ENCODE measurements at places on chromosomes 2 and 18.

DNA sequence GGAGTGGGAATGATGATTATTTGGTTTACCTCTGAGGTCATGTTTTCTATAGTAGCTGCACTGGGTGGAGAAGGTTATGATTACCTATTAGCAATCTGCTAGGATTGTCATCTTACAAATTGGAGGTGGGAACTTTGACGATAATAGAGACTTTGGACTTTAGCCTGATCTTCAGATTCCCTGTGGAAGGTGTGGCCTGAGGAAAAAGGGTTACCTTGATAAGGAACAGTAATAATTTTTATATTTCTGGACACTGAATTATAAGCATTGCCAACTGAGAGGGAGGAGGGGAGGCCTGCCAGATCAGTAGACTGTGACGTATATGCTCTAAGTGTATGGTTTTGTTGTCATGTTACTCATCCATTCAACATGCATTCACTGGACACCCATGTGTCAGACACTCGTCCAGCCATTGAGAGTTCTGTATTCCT, 183.4 kb upstream of the FOSL2 start:
- peak; percentile 56 for DNase-seq

GRCh38 chr18:47425365-47425764, 173.9 kb upstream of the SKOR2 start:
- no peak for DNase-seq

- DNase-seq, result peak; percentile 92
Measured at GRCh38 chr2:68121873-68122679, 35.6 kb upstream of the PNO1 start.

DNA sequence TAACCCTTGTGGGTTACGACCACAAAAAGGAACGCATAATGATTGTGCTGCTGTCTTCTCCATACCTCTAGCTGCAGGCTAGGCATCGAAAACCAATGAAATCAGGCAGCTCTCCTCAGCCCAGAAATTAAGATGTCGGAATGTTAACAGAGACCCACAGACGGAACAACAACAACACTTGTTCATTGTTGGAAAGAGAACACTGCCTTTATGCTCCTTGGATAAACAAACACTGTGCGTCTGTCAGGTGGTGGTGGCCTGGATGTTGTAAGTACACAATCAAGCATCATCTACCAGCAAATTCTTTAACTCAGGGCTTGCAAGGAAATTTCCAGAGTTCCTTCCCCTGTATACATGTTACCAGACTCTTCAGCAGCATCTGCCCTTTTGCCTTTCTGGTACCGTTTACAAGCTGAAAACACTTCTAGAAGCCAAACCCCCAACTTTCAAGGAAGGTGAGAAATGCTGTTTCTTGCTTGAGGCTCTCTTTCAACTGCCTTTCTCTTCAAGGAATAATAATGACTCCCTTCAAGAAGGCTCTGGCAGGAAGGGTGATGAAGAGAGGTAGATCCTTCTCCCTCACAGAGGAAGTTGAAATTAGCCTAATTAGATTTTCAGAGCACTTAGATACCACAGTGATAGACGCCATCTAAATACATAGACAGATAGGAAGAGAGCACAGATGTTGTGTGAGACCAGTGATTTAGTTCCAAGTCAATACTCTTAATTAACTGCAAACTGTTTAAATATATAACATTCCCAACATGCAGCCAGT, 332.7 kb downstream of the ZNF521 start:
- DNase-seq, result no peak

- DNase-seq, result no peak
Measured at GRCh38 chr18:56468396-56468795, 170.0 kb downstream of the TXNL1 start.

DNA sequence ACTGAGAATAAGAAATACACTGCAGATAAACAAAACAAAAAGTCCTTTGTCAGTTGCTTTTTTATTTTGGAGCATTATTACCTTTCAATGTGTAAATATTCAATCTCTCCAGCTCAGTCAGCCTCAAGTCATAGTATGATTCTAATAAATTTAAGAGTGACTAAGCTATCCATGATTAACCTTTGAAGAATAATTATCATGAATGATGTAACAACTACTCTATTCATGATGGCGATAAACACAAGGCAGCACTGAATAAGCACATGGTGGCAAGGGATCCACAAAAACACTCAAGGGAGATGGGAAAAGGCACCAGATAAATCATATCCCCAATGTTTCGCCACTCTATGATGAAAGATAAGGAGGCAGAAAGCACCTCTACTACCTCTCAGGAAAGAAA, 67.0 kb downstream of the MAP4K3 start:
- DNase-seq, result peak; percentile 23

GRCh38 chr18:9081940-9082339, 20.6 kb upstream of the NDUFV2 start:
- no peak for DNase-seq

DNA sequence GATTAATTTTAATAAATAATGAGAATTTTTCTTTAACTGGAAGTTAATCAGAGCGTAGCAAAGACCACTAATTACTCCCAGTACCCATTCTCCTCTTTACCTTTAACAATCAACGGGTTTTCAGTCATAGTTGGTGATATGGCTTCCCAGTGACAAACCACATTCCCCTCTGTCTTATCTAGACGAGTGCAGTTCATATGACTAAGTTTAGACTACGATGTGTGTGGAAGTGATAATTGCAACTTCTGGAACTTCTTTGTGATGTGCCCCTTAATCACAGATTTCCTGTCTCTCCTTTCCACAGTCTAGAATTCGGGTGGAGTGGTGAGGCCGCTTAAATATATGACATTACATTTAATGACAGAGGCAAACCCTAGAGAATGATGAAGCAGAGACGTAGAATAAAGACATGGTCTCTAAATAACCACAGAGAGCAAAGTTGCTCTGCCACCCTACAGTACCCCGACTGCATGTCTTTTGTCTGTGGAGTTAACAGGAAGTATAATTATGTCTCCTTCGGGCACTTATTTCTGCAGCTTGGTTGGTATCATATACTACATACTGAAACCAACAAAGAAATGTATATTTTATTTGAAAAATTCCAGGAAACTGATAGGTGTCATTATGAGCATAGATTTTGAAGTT, 693.3 kb upstream of the CDH7 start:
- no peak for DNase-seq

DNA sequence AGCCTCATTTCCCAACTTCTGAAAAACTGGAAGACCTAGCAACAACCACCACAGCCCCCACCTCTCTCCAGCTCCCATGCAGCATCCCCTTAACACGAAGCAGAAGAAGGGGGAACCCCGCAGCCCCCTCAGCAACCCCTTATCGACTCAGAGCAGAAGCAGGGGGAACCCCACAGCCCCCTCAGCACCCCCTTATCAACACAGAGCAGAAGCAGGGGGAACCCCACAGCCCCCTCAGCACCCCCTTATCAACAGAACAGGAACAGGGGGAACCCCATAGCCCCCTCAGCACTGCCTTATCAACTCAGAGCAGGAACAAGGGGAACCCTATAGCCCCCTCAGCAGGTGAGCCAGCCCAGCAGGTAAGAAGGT, 6.7 kb downstream of the SLC66A2 start:
- DNase-seq, result no peak

GRCh38 chr18:24054130-24054529, 39.6 kb downstream of the TTC39C start:
- peak; percentile 10 for DNase-seq

DNA sequence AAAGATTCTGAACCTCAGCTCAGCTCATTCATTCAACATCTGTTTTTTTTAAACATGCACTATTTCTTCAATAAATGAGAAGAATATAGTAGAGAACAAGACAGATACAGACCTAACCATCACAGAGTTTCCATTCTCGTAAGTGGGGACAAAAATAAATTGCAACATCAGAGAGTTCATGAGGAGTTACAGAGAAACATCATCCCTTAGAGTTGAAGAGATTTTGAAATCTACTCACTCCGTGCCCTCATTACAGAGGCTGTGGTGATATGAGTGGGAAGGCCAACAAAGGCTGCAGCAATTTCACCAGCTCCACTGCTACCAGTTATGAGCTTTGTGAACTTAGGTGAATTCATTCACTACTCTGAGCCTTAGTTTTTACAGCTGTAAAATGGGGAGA, 399.3 kb downstream of the BCL11A start:
- DNase-seq, result no peak

DNA sequence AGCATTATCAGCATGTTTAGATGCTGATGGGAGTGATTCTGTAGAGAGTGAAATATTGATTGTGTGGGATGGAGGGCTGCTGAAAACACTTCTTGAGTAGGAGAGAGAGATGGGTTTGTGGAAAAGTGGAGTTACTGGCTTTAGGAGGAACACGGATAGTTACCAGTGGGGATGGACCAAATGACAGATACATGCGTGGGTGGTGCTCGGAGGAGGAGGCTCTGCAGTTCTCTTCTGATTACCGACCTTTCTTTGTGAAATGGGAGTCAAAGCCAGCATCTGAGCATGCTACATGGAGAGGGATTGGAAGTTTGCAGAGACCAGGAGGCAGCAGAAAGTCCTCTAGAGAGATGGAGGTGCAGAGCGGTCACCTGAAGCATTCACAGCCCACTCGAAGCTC, 26.3 kb downstream of the RNF144A start:
- DNase-seq, result no peak

DNA sequence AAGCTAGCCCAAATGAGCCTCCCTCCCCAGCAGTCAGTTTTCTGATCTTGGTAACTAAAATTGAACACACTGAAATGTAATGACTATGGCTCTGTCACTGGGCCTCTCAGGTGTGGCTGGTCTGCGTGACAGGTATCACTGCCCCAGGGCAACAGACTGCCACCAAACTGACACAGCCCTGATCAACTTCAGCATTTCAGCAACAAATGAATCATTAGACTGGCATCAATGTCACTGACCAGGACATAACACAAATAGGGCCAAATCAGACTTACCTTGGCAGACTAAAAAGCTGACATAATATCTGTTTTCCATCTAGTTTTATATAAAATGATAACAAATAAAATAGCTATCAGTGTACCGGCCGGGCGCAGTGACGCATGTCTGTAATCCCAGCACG, 290.8 kb upstream of the CHAC2 start:
- no peak for DNase-seq

DNA sequence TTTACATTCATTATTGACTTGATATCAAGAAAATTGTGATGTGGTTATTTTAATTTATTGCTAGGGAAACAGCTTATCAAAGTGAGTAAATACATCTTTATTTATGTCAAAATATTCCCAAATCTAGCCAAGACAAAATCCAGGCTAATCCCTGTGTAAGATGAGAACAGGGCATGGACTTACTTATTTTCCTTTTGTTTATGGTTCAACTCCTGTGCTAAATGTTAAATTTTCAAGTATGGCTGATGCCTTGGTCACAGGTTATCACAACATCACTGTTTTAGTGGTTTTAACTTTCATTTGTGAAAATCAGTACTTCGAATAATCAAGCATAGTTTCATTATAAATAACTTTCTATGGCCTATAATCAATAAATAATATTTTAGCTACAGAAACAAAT, 657.0 kb upstream of the SYT4 start:
- DNase-seq, result no peak

- no peak for DNase-seq
Measured at GRCh38 chr18:63266888-63267790, 52.4 kb downstream of the BCL2 start.

- no peak for DNase-seq
Measured at GRCh38 chr18:39661856-39662366, 2096.3 kb upstream of the CELF4 start.

- peak; percentile 42 for DNase-seq
Measured at GRCh38 chr18:60684843-60685513, 312.4 kb upstream of the MC4R start.

DNA sequence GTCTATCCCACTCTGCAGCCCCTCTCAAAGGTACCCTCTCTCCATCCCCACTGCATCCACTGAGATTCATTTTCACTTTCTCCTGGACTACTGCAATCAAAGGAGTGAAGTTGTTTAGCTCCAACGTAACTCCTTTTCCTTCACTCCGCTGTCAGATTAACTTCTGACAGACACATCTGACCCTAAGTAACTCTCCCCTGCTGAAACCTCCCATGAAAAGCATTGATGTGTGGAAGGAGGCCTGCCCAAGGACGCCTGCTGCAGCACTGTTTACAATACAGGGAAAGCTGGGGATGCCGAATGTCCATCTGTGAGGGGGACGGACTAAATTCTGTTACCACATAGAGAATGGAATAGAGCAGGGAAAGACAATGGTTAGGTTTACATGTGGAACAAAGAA, 114.8 kb downstream of the TMEM163 start:
- DNase-seq, result no peak

DNA sequence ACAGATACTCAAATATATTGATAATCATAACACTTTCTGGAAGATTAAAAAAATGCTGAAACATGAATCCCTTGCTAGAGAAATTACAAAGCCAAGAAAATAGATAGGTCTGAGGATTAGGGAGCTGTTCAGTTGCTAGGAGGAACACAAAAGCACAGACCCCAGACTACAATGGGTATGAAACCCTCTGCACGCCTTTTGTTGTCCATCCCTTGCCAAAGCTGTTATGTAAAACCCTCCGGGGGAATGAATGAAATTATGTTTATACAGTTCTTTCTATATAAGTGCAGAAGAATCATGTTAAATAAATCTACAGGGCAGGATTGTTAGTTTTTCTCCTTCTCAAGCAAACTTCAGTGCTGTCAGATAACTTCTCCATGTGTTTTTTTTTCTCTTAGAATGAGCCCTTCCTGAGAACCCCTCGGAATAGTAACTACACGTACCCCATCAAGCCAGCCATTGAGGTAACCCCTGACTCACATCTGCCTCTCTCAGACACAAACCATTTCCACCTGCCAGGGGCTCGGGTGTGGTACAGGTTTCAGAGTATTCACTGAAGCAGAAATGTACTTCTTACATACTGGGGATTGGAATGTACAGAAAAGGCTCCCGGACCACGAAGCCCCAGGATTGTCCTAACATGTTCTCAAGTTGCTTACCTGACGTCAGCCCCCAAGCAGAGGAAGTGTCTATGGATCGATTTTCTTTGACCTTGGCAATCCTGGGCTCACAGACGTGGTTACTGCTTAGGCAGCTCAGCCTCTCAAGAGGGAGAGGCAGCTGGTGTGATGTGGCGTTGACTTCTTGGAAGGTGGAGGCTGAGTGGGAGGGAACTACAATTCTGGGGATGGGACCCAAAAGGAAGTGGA, 118.0 kb downstream of the PLB1 start:
- no peak for DNase-seq

DNA sequence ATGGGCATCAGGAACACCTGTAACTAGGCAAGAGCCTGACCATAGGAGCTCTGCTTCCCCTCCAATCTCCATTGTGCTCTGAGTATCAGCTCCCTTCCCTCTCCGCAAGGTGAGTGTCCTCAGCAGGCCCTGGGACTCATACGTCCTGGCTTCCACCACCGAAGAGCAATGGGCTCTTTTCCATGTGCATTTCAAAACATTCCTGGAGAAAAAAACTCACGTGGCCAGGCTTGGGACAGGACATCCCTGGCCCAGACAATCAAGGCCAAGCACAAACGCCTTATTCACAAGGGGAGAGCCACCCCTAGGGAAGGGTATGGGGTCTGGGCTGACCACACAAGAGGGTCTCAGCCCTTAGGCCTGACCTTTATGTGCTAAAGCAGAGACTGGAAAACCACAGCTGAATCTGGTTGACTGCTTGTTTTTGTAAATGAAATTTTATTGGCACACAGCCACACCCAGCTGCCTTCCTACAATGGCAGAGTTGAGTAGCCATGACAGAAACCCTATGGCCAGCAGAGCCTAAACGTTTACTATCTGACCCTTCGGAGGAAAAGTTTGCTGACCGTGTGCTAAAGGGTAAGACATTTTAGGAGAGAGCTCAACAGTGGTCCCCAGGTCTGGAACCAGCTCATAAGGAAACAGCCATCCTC, 175.7 kb upstream of the ARL4C start:
- peak; percentile 34 for DNase-seq

Data from cardiac fibroblast (primary cell).